ENCODE measurements at places on chromosomes 3 and 15.

DNA sequence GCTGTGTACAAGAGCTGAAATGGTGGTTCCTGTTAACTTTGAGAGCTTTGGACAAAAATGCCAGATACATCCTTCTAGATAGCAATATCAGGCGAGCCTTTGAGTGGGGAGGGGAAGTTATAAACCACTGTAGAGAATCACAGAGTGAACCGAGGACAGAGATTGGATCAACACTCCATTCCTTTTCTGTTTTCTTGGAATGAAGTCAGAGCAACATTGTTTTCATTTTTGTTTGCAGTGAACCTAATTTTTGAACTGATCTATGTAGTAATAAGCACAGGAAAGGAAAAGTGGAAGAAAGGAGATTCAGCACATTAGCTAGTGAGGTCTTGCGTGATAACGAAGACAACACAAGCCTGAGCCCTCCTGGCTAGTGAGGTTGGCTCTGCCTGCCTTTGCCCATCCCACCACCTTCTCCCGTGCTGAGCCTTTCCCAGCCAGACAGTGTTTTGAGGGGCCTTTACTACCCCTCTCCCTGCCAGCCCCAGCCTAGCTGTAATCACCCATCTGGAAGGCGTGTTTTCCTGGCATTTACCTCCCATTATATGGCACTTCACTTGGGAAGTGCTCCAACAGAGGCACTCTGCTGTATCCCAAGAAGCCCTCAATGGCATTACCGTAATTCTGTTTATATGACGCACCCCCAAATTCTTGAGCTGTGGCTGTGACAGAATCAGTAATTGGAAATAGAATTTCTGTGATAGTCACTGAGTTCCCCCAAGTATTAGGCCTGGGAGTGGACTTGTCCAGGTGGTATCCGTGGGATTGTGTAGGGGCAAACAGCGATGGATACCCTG, 129.8 kb downstream of the CACNA1D start:
- DNase-seq: no peak

- DNase-seq: no peak
Measured at GRCh38 chr15:32842081-32842480, 124.3 kb downstream of the GREM1 start.

DNA sequence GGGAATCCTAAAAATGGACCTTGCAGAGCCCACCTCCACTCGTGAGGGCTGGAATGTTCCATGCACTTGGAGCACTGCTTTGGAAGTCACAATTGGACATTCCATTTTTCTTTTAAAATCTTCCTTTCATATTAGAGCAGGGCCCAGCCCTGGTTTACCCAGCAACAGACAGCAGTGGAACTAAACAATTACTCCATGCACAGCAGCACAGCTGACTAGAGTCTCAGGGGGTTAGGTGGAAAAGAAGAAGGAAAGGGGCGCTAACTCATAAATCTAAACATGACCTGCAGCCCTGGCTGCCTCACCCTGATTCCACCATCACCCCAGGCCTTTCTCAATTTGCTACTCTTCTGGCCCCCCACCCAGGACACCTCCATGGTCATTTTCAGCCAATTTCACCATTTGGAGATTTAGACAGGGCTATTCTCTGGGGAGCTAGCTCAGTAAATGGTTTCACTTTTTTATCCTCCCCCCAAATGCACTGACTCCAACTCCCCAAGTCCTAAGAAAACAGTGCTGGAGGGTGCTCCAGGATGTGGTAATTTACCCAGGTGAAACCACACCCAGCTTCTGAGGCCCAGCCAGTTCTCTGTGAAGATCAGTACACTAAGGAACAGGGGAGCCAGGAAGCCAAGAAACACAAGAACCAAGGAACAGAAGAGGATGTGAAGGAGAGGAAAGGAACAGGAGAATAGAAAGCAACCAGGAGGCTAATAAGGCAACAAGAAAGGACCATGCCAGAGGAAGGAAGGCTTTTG, 1.6 kb upstream of the LRRC31 start:
- DNase-seq: no peak

- DNase-seq: no peak
Measured at GRCh38 chr15:34336231-34336990, 1.2 kb downstream of the SLC12A6 start.

- DNase-seq: peak; percentile 37
Measured at GRCh38 chr3:119810018-119810435, 28.1 kb downstream of the NR1I2 start.

- no peak for DNase-seq
Measured at GRCh38 chr15:91516866-91517265, 336.6 kb upstream of the SLCO3A1 start.

DNA sequence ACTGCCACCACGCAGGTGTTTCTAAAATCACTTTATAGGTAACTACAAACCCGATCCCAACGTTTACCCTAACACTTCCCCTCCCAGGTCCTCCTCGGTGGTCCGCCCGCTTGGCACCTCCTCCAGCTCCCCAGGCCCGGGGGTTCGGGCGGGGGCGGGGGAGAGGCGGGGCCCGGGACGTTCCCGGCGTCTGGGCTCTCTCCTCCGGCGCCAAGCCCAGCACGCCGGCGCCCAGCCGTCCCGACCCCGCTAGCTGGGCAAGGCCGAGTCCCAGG, 562 bp downstream of the CGGBP1 start:
- DNase-seq: no peak

GRCh38 chr15:63908991-63909390, 75.2 kb upstream of the HERC1 start:
- no peak for DNase-seq

- DNase-seq: no peak
Measured at GRCh38 chr3:48859206-48859605, 11.5 kb upstream of the PRKAR2A start.

GRCh38 chr3:58324391-58325390, 8.0 kb upstream of the PXK start:
- DNase-seq: no peak

DNA sequence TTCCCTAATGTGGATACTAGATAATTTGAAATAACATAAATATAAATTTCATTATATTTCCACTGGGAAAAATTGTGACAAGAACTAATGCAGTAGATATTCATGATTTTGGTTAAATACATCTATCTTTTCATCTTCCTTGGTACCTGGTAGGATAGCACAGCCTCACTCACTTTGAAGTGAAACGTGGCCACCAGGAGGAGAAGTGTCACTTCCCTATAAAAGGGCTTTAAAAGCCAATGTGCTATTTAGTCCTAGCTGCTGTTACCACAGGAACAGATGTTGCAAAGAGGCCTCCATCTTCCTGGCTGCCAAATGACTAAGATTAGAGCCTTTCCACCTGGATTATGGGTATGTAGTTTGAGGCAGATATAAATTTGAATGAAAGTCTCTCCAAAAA, 140.0 kb downstream of the PLOD2 start:
- DNase-seq: no peak

DNA sequence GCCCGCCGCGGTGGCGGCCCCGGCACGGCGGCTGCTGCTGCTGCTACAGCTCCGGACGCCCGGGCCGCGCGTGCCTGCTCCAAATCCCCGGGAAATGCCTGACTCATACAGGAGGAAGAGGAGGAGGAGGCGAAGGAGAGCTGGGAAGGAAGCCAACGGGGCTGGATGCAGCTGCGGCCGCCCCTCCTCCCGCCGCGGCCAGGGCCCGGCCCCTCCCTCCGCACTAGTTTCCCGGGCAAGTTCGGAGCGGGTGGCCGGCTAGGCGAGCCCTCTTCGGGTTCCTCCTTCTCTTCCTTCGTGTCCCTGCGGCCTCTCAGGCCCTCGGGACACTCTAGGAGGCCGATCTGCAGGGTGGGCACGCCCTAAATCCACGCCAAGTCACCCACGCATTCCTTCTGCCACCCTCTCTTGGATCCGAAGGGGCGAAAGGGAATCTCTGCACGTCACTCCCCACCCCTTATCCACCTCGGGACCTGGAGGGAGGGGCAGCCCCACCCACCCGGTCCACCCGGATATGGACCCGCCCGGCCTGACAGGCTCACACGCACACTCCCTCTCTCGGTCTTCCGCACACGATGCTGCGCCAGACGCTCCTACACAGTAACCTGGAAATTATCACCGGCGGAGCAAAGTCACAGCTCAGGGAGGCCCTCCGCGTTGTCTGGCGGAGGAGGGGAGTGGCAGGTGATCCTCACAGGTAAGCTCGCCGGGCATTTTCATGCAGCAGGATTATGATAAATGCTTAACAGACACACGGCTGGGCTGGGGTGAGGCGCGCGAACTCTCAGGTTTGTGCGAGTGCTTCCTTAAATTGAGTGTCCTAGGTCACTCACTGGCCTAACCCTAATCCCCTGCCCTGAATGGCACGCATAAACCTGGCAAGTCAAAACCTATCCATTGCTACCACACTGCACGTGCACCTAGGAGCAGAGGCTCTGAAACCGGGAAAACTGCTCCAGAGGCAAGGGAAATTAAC, at the start of the genes OSBPL10 and ZNF860:
Gene OSBPL10 (minus strand): TSS at position 57 of the 976 bp plus-strand sequence. CDS start 83 bp downstream, outside the sequence.
Gene ZNF860 (plus strand): TSS at position 545 of the 976 bp plus-strand sequence. CDS start 7,330 bp downstream, outside the sequence.
- DNase-seq: no peak

DNA sequence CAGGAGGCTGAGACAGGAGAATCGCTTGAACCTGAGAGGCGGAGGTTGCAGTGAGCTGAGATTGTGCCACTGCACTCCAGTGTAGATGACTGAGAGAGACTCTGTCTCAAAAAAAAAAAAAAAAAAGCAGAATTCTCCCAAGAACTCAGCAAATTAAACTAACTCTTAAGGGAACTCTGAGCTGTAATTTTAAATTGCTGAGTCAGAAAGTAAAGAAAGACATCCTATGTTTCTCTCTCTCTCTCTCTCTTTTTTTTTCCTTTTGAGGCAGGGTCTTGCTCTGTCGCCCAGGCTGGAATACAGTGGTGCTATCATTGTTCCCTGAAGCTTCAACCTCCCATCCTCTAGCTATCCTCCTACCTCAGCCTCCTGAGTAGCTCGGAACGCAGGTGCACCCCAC, 20.0 kb upstream of the PHC3 start:
- DNase-seq: no peak

GRCh38 chr3:60645801-60646200, 605.5 kb downstream of the FHIT start:
- DNase-seq: no peak

- DNase-seq: no peak
Measured at GRCh38 chr3:71461749-71462483, 121.6 kb downstream of the FOXP1 start.

- no peak for DNase-seq
Measured at GRCh38 chr3:26714485-26714884, 91.9 kb downstream of the LRRC3B start.

GRCh38 chr3:131067983-131068382, 41.3 kb downstream of the NEK11 start:
- DNase-seq: no peak

DNA sequence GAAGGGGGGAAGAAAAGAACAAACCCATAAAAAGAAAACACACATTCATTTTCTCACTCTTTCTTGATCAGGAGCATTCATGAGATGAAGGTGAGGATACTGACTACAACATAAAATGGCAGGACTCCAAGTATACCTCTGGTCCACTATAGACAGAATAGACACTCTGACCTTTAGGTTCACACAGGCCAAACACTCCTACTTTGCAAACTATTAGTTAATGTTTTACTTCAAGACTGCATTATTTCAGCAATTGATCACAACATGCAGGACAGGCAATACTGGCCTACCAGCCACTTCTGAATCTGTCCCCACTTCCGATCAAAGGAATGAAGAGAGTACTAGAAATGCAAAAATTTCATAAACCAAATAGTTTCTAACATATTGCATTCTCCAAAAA, 47.0 kb downstream of the LRRFIP2 start:
- no peak for DNase-seq

GRCh38 chr3:195895078-195895860, 13.1 kb downstream of the TNK2 start:
- peak; percentile 56 for DNase-seq

- DNase-seq: no peak
Measured at GRCh38 chr3:170226426-170226960, 4.3 kb downstream of the PRKCI start.

DNA sequence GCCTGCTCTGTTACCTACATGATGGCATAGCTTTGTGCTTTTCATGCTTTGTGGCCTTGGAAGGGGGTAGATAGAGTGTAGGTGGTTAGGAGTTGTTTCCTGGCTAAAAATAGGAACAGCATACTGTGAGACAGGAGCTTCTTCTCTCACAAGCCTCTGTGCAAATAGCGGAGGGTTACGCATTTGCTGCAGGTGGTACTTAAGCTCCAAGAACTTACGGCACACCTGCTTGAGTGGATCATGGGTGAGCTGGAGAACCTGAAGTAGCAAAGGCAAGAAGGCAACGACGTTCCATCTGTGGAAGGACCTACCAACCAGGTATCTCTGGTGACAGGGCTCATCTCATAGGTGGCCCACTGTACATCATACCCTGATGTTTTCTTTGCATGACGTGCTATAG, 66.0 kb downstream of the ST6GAL1 start:
- DNase-seq: no peak

- no peak for DNase-seq
Measured at GRCh38 chr3:81249540-81250029, 511.9 kb downstream of the GBE1 start.
